Left lung (tissue), 14 donors: ENCODE measurements at places on chromosomes 1 and 21.

DNA sequence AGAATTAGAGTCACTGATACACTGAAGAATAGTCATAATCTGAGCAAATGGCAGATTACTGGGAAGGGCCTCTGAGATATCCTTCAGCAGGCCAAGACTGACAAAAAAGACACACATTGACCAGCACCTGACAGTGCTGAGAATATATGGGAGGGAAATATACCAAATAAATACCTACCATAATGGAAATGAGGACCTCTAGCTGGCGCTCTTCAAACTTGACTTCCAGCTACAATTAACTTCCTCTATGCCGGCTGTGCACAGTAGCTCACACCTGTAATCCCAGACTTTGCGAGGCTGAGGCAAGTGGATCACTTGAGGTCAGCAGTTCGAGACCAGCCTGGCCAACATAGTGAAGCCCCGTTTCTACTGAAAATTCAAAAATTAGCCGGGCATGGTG, 69.5 kb downstream of the NPHS2 start:
- no peak for DNase-seq

DNA sequence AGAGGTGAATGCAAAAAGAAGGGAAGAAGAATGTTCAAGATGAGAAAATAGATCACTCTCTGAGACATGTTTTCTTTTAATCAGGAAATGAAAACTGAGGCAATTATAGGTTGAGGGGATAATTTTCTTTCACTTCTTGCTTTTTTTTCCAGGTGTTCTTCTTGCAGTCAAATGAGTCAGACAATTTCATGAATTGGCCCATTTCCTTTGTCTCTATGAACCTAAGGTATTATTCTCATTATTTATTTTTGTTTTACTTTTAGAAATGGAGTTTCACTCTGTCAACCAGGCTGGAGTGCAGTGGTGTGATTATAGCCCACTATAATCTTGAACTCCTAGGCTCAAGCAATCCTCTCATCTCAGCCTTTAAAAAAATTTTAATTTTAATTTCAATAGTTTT, 3.5 kb upstream of the VASH2 start:
- no peak for DNase-seq

DNA sequence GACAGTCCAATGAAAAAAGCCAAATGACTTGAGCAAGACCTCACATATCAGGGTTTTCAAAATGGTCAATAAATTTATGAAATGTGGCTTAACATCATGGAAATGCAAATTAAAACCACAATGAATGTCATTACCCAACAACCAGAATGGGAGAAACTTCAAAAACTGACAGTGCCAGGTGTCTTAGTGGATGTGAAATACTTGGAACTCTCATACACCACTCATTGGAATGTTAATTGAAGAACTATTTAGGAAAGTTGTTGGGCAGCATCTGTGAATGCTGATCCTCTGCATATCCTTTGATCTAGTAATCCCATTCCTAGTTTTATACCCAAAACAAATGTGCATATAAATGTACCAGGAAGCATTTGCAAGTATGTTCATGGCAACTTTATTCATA, 19.2 kb upstream of the BACH1 start:
- DNase-seq = no peak

GRCh38 chr1:2591233-2591580, 4.6 kb downstream of the PRXL2B start:
- no peak for DNase-seq

- no peak for DNase-seq
Observed at GRCh38 chr1:10117865-10118264, 85.1 kb downstream of the UBE4B start.

- no peak for DNase-seq
Observed at GRCh38 chr1:2847086-2847985, 45.8 kb upstream of the TTC34 start.

DNA sequence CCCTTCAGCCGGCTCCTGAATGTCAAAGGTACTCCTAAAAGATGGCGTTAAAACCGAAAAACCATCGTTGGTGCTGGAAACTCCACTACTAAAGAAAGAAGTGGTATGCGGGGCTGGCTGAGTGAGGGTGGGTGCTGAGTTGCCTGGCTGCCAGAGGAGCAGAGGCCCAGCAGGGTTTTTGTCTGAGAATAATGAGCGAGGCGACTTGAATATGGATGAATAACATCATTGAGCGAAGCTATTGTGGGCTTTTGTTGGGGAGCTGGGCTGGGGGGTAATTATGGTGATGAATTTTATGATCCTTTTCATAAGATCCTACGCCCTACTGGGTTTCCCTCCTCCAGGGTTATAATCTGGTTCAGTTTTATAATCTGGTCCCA, 2.0 kb downstream of the PDPN start:
- DNase-seq = no peak

DNA sequence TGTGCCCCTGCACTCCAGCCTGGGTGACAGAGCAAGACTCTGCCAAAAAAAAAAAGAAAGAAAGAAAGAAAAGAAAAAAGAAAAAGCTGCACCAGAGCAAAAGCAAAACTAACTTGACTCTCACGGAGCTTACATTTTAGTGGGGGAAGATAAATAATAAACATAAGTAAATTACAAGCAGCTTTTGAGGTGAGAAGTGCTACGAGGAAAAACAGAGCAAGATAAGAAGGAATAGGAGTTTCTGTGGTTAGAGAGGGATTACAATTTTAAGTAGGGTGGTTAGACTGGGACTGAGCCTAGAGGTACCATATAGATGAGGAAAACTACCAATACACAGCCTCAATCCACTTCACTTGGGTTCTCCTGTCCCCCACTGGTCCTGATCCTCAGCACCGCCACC, 43.9 kb downstream of the TGFBR3 start:
- no peak for DNase-seq

- DNase-seq = no peak
Observed at GRCh38 chr1:86714561-86715244, 10.3 kb downstream of the SH3GLB1 start.

DNA sequence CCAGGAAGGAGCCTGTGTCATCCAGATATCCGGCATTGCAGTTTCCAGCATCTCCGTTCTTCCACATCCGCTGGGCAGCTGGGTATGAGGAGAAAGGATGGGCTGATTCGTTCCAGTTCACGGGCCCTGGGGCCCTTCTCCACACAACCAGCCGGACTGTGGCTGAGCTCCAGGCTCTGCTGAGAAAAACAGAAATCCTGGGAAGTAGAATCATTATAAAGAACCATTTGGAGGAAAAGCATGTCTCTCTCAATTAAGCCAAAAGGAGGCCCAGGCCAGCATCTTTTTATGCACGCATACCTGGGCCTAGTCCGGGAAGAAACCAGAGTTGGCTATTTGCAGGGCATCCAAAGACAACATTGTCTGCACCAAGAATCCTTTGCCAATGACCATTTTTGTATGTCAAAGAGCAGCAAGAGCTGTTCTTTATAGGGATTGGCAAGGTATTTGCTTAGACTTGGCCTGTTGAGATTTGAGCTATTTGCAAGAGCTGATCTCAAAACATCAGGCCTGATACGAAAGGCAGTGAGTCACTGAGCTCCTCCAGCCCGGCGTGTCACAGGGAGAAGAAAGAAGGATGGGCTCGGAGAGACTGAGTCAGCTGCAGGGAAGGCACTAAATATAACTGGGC, 84.9 kb upstream of the ARHGEF16 start:
- DNase-seq = no peak

- DNase-seq = no peak
Observed at GRCh38 chr1:230456478-230456877, 30.3 kb upstream of the PGBD5 start.

DNA sequence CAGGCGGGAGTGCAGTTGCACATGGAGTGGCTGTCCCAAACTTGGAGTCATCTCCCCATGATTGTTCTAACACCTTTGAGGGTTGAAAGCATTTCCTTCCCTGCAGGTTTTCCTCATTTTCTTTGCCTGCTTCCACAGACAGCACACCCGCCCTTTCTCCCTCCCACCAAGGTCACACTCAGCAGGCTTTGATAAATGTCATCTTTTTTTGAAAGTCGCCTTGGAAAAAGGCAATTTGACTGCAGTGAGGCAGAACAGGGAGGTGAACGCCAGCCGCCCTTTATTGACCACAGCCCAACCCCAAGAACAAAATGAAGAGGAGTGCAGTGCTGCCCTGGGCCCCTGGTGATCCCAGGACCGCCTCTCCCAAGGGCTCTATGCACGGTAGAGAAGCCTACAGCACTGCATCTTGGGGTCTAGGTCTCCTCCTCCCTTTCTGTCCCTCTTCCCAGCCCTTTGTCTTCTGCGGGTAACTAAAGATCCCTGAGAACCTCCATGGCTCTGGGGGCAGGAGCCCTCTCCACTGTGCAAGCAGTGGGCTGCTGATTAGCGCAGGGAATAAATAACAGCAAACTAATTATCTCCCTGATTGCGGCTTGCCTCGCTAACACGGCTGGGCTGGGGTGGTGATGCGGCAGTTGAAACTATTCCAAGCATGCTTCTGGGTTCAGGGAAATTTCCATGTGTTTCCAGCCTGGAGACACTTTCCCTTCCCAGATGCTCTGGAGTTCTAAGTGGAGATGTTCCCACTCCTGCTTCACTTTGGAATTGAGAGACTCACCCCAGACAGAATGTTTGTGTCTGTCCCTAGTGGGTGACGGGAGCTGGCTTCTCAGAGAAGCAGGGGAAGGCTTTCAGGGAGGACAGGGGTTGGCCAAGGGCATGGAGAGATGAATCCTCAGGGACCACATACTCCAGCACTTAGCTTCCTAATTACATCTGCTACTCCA, 11.8 kb upstream of the AMIGO1 start:
- DNase-seq = no peak

- no peak for DNase-seq
Observed at GRCh38 chr1:89279011-89279466, 6.4 kb upstream of the GBP5 start.

DNA sequence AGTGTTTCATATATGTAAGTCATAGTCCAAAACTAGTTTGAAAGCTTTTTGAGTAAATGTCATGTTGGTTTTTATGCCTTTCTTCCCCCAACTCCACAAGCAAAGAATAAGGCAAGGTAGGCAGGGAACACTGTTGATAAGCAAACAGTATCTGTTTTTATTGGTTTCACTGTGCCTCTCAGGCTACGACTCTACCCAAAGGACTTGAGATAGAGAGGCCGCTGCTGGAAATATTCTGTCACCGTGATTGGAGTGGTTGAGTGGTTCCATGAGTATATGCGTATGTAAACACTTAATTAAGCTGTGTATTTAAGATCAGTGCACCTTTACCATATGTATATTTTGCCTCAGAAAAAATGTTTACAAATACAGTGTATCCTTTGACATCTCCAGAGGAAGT, 138.1 kb upstream of the KIF26B start:
- DNase-seq = no peak

GRCh38 chr1:228285661-228286504, 78.0 kb downstream of the OBSCN start:
- no peak for DNase-seq
